ENCODE measurements at places on chromosomes 5 and 9. TPM values are rescaled to one million over a fixed set of nuclear protein-coding genes. Genes with fewer than 3 reads are reported as not detected.

- no peak for DNase-seq
- no peaks in the 10 kb centered on the region for H3K27me3 ChIP-seq
- no peaks in the 10 kb centered on the region for H3K4me1 ChIP-seq
- no peaks in the 10 kb centered on the region for H3K36me3 ChIP-seq
- no peak overlapping the region for H3K27ac ChIP-seq
Measured at GRCh38 chr5:172466062-172466461, 11.7 kb upstream of the SH3PXD2B start.

GRCh38 chr5:22787398-22787797, 65.7 kb downstream of the CDH12 start:
- no peaks in the 10 kb centered on the region for H3K4me1 ChIP-seq
- no peaks in the 10 kb centered on the region for H3K36me3 ChIP-seq
- H3K27me3 ChIP-seq, result no peaks in the 10 kb centered on the region
- DNase-seq, result no peak

DNA sequence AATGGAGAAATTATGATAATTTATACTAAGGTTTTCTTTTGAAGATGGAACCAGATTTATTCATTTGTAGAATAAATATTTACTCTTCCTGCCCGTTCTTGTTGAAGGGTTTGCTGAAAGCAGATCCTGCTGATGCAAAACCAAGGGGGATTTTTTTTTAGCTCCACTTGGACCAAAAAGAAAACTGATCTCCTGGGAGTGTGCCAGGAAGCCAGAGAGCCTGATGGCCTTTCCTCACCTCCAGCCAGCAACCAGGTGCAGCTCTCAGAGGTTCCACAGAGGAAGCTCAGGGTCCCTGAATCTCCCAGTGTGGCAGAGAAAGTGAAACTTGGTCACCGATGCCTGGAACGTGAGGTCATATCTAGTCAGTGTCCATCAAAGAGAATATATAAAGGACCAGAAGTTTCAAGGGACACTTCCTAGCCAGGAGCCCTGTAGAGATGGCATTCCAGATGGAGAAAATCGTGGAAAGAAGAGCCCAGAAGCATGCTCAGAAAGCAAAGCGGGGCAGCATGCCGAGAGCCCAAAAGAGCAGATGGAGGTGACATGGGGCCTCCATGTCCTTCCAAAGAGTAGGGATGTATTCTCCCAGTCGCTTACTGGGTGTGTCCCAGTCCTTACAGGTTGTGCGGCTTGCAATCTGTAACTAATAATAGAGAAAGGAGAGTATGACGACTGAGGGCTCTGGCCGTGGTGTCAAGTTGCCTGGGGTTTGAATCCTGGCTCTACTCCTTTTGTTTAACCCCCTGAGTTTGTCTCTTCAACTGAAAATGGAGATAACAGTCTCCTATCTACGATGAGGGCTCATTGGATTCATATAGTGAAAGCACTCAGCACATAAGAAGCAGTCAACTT, 12.2 kb downstream of the AFAP1L1 start:
- H3K27me3 ChIP-seq, result no peaks in the 10 kb centered on the region
- H3K27ac ChIP-seq, result no peak overlapping the region
- no peak overlapping the region for H3K4me3 ChIP-seq
- no peaks in the 10 kb centered on the region for H3K4me1 ChIP-seq

DNA sequence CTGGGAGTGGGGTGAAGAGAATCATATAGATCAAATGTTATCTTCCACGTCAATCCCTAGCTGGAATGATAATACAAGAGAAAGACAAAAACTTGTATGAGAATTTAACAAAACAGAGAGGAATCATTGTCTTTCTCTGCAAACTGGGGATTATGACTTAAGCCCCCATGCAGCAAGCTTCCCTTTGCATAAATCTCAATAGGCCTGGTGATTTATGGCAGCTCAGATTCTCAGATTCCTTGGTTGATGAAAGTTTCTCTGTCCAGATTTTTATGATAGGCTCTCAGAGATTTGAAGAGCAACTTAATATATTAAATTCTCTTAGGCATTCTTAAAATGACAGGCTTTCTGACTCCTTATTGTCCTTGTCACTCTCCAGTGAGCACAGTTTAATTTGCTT, 56.0 kb downstream of the RASGRF2 start:
- no peaks in the 10 kb centered on the region for H3K4me1 ChIP-seq
- H3K27me3 ChIP-seq, result no peaks in the 10 kb centered on the region
- H3K27ac ChIP-seq, result no peak overlapping the region

GRCh38 chr5:173686950-173687349, 70.5 kb upstream of the BOD1 start:
- no peak overlapping the region for H3K27ac ChIP-seq
- H3K4me1 ChIP-seq, result no peaks in the 10 kb centered on the region
- H3K36me3 ChIP-seq, result no peaks in the 10 kb centered on the region
- DNase-seq, result no peak
- no peaks in the 10 kb centered on the region for H3K27me3 ChIP-seq
- H3K4me3 ChIP-seq, result no peak overlapping the region

GRCh38 chr9:131627648-131628458, 82.5 kb downstream of the PRRT1B start:
- H3K36me3 ChIP-seq, result no peaks in the 10 kb centered on the region
- no peaks in the 10 kb centered on the region for H3K27me3 ChIP-seq
- no peak overlapping the region for H3K27ac ChIP-seq

- H3K27ac ChIP-seq, result no peak overlapping the region
- peak; percentile 10 for DNase-seq
- H3K36me3 ChIP-seq, result no peaks in the 10 kb centered on the region
- no peak overlapping the region for H3K4me3 ChIP-seq
- H3K27me3 ChIP-seq, result no peaks in the 10 kb centered on the region
Measured at GRCh38 chr9:89444925-89445765, 52.8 kb downstream of the SEMA4D start.

DNA sequence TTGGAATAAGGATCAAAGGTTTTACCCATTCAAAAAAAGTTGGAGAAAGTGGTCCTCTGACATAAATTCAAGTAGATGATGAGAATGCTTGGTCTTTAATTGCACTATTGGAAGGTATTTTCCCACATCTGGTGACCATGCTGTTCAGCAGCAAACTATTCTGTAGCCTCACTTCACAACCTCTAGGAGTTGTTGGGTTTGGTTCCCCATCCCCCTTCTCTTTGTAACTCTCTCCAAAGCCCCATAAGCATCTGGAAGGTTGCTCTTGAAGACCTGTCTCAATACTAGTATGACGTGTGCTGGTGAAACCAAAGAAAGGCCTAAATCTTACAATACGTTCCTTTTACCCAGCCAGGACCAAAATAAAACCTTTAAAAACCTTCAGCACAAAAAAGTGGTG, 8.5 kb downstream of the RGMB start:
- H3K36me3 ChIP-seq, result no peaks in the 10 kb centered on the region
- DNase-seq, result no peak
- no peak overlapping the region for H3K4me3 ChIP-seq
- peaks cover 2% of the 10 kb centered on the region for H3K4me1 ChIP-seq
- H3K27ac ChIP-seq, result no peak overlapping the region
- H3K27me3 ChIP-seq, result no peaks in the 10 kb centered on the region

DNA sequence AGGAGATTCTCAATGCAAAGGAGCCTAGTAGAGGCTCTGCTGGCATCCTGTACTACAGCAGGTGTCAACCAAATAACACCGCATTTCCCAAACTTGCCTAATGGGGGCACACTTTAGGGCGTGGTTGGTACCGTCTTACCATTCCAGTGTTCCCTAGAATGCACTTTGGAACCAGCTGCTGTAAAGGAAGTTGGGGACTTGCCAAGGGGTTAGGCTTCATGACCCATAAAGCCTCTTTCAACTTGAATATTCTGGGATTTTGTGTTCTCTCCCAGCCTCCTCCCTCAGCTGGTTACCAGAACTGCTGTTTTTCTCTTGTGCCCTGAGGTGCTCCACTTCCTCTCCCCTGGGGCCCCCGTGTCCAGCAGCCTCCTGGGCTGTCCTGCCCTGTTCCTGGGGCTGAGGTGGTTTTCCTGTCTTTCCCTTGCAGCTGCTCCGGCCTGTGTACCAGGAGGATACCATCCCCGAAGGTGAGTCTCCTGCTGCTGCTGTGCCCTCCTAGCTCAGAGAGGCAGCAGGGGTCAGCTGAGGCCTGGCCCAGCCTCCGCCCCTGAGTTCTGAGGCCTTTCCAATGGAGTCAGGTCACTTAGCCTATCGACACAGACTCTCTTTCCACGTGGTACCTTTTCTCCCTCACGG, 44.7 kb downstream of the RGS3 start:
- no peak overlapping the region for H3K4me3 ChIP-seq
- peaks cover 2% of the 10 kb centered on the region for H3K4me1 ChIP-seq
- peak overlapping the region; percentile 36 for H3K27ac ChIP-seq
- no peak for DNase-seq
- H3K36me3 ChIP-seq, result no peaks in the 10 kb centered on the region

- no peak overlapping the region for H3K4me3 ChIP-seq
- no peak overlapping the region for H3K27ac ChIP-seq
- DNase-seq, result no peak
- H3K4me1 ChIP-seq, result no peaks in the 10 kb centered on the region
- no peaks in the 10 kb centered on the region for H3K36me3 ChIP-seq
Measured at GRCh38 chr5:84379749-84380148, 4.9 kb downstream of the EDIL3 start.

The GARIN3 gene
- not detected for polyA plus RNA-seq

The MACIR gene
- polyA plus RNA-seq, result 5.9 TPM

DNA sequence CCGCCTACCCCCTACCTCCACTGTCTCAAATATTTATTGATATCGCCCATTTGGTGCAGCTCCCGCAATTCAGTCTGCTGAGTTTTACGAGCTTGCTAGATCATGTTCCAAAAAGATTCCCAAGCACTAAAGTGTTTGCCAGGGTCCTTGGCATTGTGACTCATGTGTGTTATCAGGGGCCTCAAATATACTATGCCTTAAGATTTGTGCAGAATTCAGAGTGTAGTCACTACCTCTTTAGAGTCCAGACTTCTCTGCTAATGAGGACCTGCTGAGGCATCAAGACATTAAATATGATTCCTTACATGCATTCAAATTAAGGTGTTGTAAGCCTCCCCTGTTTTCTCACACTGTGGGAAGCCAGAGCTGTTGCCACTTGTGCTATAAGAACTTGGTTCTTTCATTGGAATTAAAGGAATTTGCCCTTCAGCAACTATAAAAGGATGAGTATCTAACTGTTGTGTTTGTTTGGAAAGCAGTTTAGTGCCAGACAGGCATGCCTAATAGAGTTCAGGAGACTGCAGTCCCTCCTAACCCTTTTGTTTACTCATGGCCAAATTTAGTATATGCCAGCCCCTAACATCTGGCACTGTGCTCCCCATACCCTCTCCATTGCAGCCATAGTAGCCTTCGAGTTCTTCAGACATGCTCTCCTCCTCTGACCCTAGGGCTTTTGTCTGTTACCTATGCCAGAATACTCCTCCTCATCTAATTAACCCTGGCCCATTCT, 316.4 kb downstream of the NR3C1 start:
- no peak for DNase-seq
- no peak overlapping the region for H3K27ac ChIP-seq
- H3K4me1 ChIP-seq, result no peaks in the 10 kb centered on the region
- H3K27me3 ChIP-seq, result no peaks in the 10 kb centered on the region
- no peak overlapping the region for H3K4me3 ChIP-seq

DNA sequence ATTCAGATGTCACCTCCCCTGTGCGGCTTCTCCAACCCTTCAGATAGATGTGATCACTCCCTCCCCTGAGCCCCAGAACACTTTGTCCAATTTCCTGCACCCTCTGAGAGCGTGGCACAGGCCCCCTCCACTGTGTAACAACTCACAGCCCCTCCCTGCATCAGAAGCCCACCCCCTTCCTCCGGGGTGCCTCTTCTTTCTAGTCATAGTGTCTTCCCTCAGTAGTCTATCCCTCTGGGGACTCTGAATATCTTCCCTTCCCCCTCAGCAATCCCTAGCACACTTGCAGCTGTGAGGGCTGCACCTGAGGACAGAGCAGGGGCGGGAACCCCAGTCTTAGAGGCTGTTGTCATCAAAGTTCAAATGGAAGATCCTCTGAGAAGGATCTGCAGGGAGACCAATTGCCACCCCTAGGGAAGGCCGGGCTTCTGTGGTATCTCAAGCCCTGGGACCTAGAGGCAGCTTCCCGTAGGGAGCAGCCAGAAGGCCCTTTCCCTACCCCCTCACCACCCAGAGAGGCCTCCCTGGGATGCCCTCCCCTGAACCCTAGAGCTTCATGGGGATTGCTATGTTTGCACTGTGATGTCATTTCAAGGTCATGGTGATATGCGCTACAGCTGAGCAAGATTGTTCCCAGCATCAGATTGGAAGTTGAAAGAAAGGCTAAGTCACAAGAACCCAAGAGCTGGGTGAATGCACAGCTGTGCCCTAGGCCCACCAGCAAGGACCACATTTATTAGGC, 70.7 kb downstream of the THBS4 start:
- no peak overlapping the region for H3K4me3 ChIP-seq
- H3K27me3 ChIP-seq, result no peaks in the 10 kb centered on the region
- H3K4me1 ChIP-seq, result no peaks in the 10 kb centered on the region
- no peak overlapping the region for H3K27ac ChIP-seq
- no peaks in the 10 kb centered on the region for H3K36me3 ChIP-seq

DNA sequence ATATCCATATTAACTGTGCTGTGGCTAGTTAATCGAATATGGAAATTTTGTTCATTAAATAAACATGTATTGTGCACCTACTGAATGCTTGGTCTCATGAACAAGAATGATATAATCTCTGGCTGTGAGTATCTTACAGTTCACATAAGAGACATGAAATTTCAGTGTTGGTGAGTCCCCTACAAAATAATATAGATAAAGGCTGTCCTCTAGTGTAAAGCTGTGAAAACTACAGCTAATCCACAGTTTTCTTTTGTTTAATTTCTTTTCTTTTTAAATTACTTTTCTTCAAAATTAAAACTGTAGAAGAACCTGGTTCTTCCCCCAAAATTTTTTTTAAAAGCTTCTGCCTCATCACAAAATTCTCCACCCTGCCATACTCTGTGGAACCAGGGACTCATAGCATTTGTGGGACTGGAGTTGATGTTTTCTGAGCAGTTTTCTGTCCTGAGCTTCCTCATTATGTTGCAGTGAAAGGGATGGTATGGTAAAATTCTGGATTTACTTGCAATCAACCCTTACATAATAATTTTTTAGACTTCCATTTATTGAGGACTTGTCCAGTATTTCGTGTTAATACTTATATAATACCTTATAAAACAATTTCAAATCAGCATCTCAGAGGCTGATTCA, 135.0 kb downstream of the STK32A start:
- no peak overlapping the region for H3K27ac ChIP-seq
- no peak overlapping the region for H3K4me3 ChIP-seq
- H3K27me3 ChIP-seq, result no peaks in the 10 kb centered on the region

GRCh38 chr9:111036429-111036789, 1.9 kb downstream of the LPAR1 start:
- H3K4me1 ChIP-seq, result peaks cover 8% of the 10 kb centered on the region
- peak; percentile 78 for DNase-seq
- no peaks in the 10 kb centered on the region for H3K27me3 ChIP-seq
- H3K4me3 ChIP-seq, result peak overlapping the region; percentile 87
- H3K36me3 ChIP-seq, result no peaks in the 10 kb centered on the region

Data from aorta (tissue), 5 donors.